CD4-positive, alpha-beta T cell treated with Interferon gamma for 1 hour (primary cell): ENCODE measurements at places on chromosomes 16 and 17.

DNA sequence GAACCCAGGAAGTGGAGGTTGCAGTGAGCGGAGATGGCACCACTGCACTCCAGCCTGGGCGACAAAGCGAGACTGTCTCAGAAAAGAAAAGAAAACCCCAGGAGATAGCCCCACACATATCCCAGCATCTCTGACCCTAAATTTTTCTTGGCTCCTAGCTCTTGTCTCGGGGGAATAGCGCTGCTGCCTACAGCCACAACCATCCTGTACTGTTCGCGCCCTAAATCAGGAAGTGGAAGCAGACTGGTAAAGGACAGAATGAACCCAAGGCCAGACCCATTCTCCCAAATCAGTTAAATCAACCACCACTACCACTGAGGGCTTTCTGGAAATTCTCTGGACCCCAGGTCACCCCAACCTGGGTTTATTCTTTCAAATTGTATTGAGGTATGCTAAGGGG lies 1.7 kb downstream of the CTDNEP1 start:
- no peak for DNase-seq

DNA sequence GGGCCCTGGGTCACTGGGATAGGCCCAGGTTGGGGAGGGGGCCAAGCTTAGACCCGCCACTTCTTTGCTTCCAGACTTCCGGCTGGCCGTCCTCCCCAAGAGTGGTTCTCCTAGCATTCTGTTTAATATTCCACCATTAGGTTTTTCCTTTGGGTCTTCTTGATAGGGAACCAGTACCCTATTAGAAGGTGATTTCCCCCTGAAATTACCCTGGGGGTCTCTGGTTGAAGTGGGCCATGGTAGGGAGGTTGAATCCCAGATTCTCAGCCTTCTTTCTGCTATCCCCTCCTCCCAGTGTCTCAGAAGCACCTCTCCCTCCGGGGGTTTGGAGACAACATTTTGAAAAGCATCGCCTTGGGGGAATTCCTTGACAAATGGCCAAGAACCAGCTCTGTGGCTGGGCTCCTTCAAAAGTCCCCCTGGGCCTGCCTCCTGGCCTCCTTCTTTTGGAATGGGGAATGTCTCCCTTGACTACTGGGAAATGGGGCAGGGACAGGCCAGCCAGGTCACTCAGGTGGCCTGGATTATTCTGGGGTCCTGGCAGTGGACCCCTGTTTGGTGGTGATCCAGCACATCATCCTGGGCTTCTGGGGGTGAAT lies 5.7 kb downstream of the LASP1 start:
- DNase-seq = no peak

GRCh38 chr17:83071966-83072562 lies 7.3 kb upstream of the METRNL start:
- no peak for DNase-seq

- no peak for DNase-seq
Observed at GRCh38 chr17:18172531-18173278, 10.9 kb upstream of the ALKBH5 start.

- DNase-seq = no peak
Observed at GRCh38 chr17:79685121-79685520, 45.6 kb upstream of the ENPP7 start.

GRCh38 chr16:50534958-50535357 lies 13.2 kb upstream of the NKD1 start:
- DNase-seq = no peak

DNA sequence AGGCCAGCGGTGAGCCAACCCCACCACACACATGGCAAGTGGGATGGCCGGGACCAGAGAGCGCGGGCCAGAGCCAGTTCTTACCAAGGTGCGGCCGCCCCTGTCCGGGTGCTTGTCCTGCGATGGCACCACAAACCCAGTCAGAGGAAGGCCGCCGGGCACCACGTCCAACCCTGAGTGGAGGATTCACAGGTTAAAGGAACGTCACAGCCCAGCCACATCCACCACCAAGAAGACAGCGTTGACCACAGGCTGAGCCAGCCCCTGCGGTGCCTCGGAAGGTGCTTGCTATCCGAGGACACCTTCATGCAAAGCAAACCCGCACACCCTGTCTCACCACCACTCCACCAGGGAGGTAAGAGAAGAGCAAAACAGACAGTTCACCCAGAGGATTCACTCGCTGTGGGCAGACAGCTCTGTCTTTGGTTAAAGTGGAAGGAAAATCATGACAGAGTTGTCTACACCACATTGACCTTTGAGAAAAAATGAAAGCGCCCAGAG lies 15.8 kb downstream of the SLX4 start:
- no peak for DNase-seq

DNA sequence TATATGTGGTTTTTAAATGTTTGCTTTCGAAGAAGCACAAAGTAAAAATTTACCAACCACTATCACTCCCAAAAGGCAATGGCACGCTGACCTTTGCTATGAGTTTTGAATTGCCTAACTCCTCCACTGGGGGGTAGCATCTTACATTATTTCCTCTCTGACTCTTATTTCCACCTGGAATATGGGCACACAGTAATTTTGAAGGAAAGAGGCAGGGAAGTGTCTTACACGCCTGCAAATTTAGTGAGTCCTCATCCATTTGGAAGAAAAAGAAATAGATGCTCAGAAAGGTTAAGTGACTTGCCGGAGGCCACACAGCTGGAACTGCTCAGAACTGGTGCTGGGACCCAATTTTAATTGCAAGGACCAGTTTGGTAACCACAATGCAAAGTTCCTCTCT lies 29.9 kb upstream of the IRX6 start:
- no peak for DNase-seq

GRCh38 chr16:3249451-3249850 lies 7.0 kb downstream of the MEFV start:
- DNase-seq = no peak

DNA sequence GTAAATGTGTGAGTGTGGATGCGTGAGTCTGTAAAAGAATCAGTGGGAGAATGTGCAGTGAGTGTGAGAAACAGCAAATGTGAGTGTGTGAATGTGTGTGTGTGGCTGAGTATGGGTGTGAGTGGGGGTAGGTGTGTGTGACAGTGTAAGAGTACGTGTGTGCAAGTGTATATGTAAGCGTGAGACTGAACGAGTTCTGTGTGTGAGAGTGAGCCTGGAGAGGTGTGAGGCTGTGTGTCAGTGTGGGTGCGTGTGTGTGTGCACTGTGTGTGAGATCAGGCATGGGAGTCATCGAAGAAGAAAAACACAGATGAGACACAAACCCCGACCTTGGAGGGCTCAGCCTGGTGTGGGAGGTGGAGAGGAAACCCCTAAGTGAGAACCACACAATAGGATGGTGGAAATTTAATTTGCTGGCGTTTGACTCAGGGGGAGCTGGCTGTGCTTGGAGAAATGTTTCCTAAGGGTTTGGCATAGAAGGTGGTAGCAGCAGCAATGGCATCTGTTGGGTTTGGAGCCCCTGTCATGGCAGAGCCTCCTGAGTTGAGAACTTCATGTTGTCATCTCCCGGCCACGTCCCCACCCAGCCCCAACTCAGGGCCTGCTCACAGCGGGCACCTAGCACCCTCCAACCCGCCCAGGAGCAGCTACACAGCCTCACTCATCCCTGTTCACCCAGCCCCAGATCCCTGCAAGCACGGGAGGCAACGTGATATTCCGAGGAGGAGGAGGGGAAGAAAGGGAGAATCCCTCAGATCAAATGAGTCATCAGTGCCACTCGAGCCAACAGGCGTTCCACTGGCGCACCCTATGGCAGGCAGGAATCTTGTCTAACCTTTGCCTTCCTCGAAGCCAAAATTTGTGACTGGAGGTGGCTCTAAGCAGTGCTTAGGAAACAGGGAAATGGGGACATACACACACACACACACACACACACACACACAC lies 14.3 kb upstream of the NUBP1 start:
- no peak for DNase-seq

DNA sequence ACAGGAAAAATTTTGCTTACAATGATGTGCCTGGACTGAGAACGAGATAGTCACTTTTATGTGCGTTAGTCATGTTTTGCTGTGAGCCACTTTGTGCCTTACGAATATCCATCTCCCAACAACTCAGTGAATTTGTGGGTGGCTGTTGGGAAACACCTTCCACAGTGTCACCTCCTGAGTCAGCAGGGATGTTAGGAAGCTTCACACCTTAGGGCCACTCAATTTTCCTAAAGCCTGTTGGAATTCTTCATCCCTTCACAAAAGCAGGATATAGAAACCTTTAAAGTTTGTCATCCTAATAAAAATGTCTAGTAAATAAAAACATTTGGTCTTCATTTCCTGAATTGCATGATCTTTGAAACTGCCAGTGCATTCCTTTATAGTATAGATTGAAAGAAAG lies 4.3 kb upstream of the KRTAP3-1 start:
- DNase-seq = no peak

GRCh38 chr17:75069783-75070182 lies 18.0 kb upstream of the SLC16A5 start:
- DNase-seq = no peak

DNA sequence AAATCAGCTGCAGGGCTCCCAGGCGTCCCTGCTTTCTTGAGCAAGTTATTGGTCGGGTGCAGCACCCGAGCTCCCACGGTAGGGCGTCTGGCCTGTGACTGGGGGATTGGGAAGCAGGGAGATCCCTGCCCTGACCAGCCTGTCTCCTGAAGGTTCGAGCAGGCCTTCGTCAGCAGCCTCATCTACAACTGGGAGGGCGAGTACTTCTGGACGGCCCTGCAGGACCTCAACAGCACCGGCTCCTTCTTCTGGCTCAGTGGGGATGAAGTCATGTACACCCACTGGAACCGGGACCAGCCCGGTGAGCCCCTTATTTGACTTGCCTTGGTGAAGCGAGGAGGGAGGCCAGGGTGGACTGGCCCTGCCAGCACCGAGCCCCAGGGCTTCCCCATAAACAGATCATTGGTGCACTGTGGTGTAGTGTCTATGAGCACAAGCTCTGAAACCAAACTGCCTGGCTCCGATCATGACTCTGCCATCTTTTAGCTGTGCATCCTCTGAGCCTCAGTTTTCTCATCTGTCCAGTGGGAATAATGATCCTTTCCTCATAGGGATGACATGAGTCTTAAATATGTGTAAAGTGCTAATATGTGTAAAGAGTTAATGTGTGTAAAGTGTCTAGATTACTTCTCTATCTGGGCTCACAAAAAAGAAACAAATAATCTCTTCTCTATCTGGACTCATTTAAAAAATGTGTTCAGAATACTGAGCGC lies 48.9 kb downstream of the MRC2 start:
- DNase-seq = no peak

GRCh38 chr16:54405478-54405877 lies 118.9 kb upstream of the IRX3 start:
- DNase-seq = no peak

DNA sequence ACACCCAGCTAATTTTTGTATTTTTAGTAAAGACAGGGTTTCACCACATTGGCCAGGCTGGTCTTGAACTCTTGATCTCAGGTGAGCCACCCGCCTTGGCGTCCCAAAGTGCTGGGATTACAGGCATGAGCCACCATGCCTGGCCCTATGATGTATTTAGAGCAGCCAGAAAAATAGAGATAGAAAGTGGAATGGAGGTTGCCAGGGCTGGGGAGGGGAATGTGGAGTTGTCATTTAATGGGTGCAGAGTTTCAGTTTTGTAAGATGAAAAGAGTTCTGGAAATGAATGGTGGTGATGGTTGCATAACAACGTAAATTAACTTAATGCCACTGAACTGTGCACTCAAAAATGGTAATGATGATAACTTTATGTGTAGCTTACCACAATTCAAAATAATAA lies 31.6 kb upstream of the NPTX1 start:
- DNase-seq = no peak

- no peak for DNase-seq
Observed at GRCh38 chr16:61617219-61617783, 418.9 kb downstream of the CDH8 start.

- no peak for DNase-seq
Observed at GRCh38 chr17:2179615-2180295, 123.8 kb downstream of the SMG6 start.

GRCh38 chr17:48012151-48012520 lies 25.5 kb downstream of the COPZ2 start:
- DNase-seq = peak; percentile 73

GRCh38 chr17:74822939-74823367 lies 36.7 kb downstream of the GRIN2C start:
- DNase-seq = no peak

- no peak for DNase-seq
Observed at GRCh38 chr16:21642861-21643260, 9.5 kb downstream of the IGSF6 start.

- no peak for DNase-seq
Observed at GRCh38 chr16:24430954-24431760, 108.2 kb upstream of the RBBP6 start.

DNA sequence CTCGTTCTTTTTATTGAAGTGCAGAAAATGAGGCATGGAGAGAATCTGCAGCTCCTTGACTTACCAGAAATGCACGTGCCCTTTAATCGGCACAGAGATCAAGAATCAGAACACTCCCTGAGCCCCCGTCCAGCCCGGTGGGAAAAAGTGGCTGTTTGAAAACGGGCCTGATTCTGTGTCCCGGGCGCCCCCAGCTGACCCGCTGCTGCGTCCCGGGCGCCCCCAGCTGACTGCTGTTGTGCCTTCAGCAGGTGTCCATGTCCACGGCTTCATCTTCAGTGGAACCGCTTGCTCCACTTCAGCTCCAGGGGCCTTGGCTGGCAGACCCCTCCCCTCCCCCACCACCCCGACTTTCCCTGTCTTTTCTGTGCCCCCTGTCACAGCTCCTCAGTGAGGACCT lies 47.8 kb downstream of the FOXK2 start:
- no peak for DNase-seq

DNA sequence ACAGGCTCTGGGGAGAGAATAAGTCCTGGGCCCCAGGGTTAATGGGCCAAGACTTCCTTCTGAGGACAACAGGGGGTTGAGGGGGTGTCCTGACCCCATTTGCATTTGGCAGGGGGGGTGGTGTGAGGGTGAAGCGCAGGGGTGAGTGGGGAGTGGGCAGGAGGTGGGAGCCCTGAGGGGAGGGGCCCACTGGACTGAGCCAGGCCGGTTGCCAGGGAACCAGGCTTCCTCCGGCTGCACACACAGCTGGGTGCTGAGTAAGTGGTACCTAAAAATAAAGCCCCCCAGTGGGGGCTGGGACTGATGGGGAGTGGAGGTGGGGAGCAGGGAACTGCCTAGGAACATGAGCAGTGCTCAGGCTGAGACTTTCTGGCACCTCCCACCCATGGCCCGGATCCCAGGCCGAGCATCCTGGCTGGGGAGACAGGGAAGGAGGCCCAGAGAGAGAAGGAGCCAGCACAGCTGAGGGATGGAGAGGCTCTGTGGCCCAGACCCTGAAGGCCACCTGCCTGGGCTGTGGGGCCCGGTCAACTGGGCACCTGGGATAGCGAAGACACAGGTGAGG lies 7.5 kb upstream of the RASD1 start:
- DNase-seq = no peak

DNA sequence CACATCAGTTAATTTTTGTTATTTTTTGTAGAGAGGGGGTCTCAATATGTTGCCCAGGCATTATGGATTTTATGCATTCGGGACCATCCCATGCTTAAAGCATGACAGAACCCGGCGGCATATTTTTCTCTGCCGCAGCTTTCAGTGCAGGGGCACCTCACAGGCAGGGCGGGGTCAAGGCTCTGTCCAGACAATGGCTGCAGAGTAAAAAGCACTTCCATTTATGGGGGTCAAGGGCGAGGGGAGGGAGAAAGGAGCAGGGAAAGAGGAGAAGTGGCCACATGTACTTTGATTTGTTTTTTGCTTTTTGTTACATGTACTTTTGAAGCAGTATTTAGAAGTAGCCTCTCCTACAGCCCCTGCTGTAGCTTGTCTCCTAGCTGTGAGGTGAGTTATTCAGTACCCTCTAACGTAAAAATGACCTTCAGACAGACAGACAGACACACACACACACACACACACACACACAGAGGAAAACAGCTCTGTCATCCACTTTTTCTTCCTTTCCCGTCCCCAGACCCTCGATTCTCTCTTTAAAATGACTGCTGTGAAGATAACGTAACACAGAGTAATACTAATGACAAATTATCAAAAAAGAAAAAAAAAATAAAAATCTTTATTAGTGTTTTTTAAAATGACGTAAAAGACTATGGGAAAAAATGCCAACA lies 856 bp upstream of the SCPEP1 start:
- no peak for DNase-seq
